Stimulated activated CD8-positive, alpha-beta memory T cell treated with anti-CD3 and anti-CD28 coated beads, Interleukin-2, amount 100 ng/mL, for 1 hour (primary cell): ENCODE measurements at places on chromosomes 6 and 20.
A peak's percentile ranks its signal among the peaks of the same experiment; 100 is the strongest.

GRCh38 chr20:50472693-50473664, 37.2 kb upstream of the PTPN1 start:
- DNase-seq = no peak

DNA sequence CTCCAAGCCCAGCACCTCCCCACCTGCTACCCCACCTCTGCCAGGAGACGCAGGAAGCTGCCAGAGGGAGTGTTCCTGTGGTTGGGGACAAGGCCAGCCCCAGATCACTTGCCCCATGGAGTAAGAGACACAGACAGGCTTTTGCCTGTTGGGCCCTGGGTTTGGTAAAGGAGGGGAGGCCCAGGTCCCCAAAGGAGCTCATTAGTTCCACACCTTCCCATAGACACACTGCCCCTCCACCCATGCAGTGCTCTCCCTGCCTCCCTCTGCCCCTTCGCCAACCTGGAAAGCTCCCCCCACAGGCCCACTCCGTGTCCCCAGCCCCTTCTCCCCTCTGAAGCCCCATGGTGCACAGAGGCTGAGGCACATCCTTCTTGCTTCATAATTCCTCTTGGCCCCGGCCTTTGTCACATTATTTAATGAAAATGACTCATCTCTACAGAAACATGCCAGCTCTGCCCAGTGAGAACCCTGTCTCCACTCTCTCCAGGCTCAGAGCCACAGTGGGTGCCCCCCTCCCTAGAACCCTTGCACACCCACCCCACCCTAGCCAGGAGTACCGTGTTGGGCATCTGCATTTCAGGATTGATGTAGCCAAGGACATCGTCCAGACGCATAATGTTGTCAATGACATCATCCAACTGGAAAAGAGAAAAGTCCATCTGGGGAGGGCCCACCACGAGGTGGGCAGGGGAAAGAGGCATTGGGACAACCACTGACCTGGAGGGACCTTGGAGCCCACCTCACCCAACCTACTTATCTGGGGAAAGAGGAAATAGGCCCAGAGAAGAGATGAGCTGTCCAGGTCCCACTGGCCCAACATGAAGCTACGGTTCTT, 46.0 kb downstream of the TFEB start:
- DNase-seq = no peak

DNA sequence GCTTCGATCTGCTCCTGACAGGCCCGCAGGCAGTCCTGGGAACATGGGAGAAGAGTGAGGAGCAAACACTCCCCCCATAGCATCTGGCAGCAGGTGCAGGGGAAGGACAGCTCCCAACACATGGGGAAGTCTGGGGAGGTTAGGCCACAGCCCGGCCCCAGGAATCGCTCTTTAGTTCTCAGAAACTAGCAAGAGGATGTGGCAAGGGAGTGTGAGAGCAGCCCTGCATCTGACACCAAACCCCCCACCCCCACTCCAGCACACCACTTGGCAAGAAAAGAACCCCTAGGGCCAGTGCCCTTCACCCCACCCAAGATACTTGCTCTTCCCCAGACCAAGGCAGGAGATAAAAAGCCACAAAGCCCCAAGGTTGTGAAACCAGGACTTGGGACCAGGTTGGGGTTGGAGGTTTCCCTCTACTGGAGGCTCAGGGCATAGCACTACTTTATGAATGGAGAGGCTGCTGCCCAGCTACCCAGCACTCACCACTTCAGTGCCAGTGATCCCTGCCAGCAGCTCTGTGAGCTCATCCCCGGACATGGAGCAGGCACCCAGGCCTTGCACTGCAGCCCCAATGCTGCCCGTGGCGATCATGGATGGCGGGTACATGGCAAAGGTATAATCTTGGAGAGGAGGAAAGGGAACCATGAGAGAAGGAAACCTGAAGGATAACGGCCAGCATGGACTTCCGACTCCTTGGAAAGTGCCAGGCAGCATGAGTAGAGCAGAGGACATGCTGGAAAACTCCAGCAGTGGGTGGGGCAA, 5.4 kb downstream of the CCND3 start:
- DNase-seq = peak; percentile 63

DNA sequence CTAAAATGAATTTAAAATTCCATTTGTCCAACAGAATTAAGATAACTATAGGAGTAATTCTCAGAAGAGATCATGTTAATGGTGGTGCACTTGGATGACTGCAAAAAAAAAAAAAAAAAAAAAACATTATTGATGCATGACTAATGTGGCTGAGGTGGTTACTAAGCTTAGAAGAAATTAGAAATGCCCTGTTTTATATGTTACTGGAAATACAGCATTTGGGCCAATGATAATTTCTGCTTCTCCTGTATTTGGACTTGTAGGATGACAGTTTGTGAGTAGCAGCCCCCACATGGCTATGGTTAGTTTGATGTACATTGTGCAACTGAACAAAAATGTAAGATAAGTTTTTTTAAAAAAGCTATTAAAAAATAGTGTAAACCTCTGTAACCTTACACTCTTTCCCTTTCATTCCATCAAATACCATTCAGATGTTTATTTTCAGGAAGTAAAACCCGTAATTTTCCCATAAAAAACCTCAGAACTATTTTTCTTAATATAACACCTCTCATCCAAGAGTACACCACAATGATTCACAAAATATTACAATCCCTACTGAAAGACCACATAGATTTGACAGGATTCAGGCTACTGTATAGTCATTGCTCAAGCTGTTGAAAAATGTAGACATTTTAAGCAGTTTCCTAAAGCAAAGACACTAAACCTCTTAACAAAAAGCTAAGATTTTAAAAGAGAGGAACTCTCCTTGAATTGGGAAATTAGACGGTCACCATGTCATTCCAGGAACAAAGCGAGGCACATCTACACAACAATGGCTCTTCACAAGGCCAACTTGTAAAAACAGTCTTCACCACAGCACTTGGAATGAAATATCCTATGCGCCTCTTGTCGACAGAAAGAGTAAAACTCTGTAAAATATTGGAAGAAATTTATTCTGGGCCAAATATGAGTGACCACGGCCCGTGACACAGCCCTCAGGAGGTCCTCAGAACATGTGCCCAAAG, 83.0 kb downstream of the WDR27 start:
- DNase-seq = no peak

GRCh38 chr20:23050847-23051627, 1.6 kb upstream of the THBD start:
- DNase-seq = no peak

GRCh38 chr6:32865724-32866443, 11.9 kb downstream of the PSMB9 start:
- DNase-seq = no peak

GRCh38 chr20:55888685-55889084, 116.6 kb downstream of the CBLN4 start:
- DNase-seq = no peak

GRCh38 chr6:168734523-168734922, 293.5 kb downstream of the SMOC2 start:
- no peak for DNase-seq

DNA sequence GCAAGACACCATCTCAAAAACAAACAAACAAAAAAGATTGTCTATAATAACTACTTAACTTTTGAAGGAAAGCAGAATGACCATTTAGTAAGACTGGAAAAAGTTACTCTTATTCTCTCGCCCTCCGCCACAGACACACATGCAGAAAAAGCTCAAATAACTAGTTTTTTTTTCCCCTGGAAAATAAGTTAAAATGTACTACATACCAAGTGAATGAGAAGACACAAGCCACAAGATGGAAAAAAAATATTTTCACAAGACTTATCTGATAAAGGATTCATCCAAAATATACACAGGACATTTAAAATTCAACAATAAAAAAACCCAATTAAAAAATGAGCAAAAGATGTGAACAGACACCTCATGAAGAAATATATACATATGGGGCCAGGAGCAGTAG, 31.9 kb downstream of the NUDT3 start:
- DNase-seq = no peak

DNA sequence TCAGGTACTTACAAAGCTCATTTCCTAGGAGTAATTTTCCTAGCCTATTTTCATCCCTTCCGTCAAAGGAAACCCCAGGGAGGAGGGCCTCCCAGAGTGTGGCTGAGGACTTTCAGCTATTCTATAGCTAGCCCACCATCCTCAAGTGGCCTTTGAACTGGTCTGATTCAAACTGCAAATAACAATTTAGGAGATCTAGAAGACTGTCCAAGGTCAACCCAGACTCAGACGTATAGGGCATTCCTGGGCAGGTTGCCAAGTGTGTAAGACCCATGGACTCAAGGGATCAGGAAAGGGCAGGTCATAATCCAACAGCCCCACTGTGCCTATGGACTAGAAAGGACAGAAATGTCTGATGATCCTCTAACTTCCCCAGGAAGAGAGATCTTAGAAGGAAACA, 2.1 kb upstream of the RRAGD start:
- no peak for DNase-seq

- DNase-seq = no peak
These were observed 12.9 kb downstream of the SLC17A9 start for GRCh38 chr20:62965363-62965771.

GRCh38 chr20:24986436-24987015, 6.0 kb downstream of the APMAP start:
- no peak for DNase-seq

GRCh38 chr6:26554697-26555504, 16.7 kb downstream of the HMGN4 start:
- DNase-seq = no peak

DNA sequence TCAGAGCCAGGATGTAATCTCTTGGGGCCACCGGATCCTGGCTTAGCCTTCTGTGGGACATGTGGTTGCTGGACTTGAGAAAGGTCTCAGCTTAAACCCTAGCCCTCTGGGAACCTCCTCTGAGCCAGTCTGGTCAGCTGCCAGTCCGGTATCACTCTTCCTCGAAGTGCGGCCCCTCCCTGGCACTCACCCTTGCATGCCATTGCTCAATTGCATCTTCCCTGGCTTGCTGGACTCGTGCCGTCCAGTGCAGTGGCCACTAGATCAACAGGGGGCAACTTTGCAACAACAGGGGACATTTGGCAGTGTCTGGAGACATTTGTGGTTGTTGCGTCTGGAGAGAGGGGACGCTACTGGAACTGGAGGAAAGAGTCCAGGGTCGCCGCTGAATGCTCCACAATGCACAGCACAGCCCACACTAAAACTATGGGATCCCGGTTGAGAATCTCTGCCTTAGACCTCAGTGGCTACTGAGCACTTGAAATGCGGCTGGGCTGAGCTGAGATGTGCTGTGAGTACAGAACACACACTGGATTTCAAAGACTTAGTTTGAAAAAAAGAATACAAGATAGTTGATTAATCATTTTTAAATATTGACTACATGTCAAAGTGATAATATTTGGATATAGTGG, 152.1 kb downstream of the TFAP2C start:
- DNase-seq = no peak

DNA sequence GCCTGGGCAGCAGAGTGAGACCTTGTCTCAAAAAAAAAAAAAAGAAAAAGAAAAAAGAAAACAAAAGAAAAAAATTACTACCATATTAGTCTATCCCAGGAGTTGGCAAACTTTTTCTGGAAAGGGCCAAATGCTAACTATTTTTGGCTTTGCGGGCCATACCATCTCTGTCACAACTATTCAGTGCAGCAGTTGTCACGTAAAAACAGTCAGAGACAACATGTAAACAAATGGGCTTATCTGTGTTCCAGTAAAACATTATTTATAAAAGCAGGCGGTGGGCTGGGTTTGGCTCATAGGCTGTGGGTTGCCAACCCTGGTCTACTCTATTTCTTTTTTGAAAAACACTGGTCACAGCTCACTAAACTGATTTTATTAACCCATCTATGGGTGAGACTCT, 53.4 kb downstream of the EYA2 start:
- DNase-seq = no peak

DNA sequence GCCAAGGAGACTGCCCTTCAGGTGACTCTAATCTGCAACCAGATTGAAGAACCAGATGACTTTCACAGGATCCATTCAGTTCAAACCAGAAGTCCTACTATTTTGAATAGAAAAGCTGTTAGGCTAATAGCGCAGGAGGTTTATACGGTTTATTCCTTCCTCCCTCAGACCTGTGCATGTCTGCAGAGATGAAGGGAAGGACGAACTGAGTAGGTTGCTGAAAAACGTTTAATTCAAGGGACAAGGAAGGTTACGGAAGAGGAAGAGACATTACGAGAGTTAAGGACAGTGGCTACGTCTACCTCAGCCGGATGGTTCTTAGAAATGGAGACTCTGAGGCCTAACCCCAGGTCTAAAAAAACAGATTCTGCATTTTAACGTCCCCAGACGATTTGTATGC, 978 bp downstream of the AURKA start:
- no peak for DNase-seq

- no peak for DNase-seq
These were observed 6.6 kb downstream of the FITM2 start for GRCh38 chr20:44304383-44304782.

DNA sequence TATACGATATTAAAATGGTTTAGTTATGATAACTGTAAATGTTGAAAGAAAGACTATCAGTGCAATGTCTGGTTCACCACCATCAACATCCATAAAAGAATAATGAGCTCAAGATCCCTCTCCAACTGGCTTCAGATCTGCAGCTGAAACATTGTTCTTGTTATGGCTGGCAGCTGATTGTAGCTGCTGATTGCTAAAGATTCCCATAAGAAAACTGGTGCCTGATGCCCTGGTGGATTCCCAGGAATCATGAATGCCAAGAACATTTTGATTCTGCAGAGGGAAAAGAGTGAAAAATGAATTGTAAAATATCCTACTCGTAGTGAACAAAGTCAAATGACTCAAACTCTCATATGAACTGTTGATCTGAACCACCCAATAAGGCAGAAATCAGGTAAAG, 1160.2 kb downstream of the EPHA7 start:
- DNase-seq = no peak

DNA sequence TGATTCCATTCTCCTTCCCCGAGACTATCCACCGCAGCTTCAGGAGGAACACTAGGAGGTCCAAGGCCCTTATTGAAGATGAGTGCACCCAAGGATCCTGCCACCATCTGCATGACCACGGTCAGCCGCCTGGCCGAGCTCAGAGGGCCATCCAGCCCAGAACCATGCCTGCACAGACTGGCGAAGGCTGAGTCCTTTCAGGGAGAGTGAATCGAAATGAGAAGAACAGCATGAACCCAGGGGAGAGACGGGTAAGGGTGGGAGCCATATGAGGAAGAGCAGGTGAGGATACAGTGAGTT, 26.3 kb downstream of the SERPINB6 start:
- DNase-seq = no peak

- DNase-seq = no peak
These were observed 7.7 kb upstream of the SMIM13 start for GRCh38 chr6:11085758-11086435.

GRCh38 chr6:157075549-157076450, 247.5 kb downstream of the TMEM242 start:
- no peak for DNase-seq

- DNase-seq = no peak
These were observed 20.1 kb upstream of the HECA start for GRCh38 chr6:139114746-139115145.

DNA sequence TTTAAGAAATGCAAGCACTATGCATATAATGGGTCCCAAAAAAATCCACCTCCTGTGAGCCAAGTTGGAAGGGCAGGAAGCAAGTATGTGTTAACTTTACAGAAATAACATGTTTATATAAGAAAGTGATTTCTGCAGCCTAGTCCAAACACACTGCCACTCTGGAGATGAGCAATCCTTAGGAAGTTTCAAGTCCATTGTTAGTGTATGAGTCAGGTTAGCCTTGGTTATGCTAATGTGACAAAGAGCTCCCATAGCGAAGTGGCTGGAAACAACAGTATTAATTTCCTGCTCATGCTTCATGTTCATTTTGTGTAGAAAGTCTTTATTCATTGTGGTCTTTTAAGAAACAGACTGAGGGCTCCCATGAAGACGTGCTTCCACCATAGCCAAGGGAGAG, 121.4 kb downstream of the TBXT start:
- DNase-seq = no peak
